ENCODE measurements at places on chromosomes 7 and 10.

GRCh38 chr10:58026036-58026435 lies 241.7 kb downstream of the IPMK start:
- DNase-seq: no peak

DNA sequence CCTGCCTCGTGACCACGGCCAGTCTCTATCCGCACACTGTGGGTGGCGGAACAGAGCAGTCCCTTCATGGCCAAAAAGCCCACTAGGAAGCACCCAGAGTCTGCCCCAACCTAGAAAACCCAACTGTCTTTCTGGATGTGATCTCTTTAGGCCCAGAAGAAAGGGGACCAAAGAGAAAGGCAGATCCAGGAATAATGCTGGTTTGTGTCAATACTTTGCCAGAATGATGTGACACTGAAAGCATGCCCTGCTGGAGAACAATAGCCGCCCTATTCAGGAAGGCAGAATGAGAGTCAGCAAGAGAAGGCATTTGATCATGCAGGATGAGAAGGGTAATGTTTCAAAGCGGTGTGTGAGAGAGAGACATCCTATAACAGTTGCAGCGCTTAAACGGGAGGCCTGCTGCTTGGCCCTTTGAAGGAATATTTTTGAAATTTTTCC lies 274.7 kb downstream of the USP6NL start:
- DNase-seq: no peak

DNA sequence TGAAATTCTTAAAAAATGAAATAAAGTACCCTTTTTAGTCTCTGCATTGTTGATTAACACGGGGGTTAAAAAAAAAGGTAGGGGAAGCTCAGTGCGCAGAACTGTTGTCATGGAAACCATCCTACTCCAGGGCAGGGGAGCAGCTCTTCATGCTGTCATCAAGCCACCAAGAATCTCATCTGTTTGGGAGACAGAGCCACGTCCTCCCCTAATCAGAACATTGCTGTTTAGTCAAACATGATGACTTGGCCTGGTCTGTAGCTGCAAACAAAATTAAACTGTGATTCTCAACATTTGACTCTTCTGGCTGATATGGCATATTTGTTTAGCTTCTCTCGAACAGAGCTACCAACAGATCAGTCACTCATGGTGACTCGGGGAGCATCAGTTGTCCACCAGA lies 254.4 kb upstream of the KLF14 start:
- no peak for DNase-seq

DNA sequence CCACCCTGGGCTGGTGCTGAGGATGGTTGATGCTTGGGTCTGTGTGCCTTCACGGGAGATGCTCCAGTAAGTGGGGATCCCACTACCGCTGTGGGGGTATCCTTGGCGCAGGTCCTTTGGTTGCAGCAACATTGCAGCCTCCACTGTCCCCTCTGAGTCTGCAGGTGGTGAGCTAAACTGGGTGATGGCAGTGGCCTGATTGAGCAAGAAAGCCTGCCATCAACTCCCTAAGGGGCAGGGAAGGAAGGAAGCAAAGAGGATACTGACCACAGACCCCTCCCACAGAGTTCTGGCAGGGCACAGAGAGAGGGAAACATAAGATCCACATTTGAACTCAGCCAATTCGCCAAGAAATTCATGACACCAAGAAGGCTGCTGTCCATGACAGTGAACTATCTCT lies 43.2 kb downstream of the MYO1G start:
- DNase-seq: no peak

- peak; percentile 70 for DNase-seq
These were observed 863 bp downstream of the CCNY start for GRCh38 chr10:35336921-35337823.

- peak; percentile 62 for DNase-seq
These were observed 18.5 kb downstream of the BICC1 start for GRCh38 chr10:58531084-58531695.

DNA sequence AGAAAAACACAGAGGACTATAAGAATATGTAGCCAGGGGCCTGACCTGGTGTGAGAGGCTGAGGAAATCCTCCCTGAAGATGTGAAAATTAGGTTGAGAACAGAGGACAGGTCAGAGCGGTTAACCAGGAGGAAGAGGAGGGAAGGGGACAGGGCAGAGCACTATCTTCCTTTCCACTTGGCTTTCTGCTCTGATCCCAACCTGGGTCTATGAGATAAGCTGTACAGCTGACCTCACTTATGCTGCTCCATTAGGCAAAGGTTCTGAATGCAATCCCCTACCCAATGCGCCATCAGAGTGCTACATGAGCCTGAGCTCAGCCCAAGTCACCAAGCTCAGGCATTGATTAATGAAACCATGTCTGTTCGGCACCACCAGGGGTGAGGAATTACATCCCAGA lies 10.5 kb downstream of the LIPA start:
- no peak for DNase-seq

DNA sequence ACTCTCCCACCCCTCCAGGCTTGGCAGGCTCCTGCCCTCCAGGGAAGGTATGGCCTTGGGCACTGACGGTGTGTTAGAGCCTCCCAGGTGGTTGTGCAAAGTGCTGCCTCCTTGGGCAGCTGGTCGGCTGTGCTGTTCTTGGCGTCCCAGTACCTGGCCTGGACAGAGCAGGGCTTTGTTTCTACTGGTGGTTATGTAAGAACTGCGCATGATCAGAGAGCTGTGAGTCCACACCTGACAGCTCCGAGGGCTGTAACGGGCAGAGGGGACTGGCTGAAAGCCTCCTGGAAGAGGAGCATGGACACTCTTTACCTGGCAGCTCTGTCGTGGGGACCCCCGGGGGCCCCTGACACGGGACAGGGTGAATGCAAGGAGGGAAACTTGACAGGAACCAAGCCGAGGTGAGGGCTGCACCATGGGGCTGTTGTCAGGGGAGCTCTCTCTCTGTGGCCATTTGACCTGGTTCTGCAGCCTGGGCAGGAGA lies 3.1 kb upstream of the SFRP5 start:
- DNase-seq: no peak

DNA sequence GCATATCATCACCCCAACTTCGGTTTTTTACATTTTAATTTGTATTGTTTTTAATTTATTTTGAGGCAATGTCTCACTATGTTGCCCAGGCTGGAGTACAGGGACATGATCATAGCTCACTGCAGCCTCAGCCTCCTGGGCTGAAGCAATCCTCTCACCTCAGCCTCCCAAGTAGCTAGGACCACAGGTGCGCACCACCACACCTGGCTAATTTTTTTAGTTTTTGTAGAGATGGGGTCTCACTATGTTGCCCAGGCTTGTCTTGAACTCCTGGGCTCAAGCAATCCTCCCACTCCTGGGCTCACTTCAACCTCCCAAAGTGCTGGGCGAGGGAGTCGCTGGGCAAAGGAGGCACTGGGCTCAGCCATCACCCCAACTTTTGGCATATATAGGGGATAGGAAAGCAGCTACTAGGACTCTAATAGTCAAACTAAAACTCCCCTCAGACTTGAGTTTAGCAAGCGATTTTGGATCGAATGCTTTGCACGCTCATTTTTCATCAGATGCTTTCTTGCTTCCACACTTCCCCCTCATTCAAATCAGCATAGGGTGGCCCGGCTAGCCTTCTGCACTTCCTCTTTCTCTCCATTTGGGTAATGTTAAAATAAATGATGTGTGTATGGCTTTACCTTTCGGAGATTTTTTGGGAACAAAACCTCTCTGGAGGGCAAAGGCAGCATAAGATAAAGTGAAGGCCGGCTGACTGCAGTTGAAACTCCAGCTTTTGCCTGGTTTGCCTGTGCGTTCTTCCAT lies 20.8 kb upstream of the NMT2 start:
- no peak for DNase-seq
